ENCODE measurements at places on chromosomes 4 and X.

DNA sequence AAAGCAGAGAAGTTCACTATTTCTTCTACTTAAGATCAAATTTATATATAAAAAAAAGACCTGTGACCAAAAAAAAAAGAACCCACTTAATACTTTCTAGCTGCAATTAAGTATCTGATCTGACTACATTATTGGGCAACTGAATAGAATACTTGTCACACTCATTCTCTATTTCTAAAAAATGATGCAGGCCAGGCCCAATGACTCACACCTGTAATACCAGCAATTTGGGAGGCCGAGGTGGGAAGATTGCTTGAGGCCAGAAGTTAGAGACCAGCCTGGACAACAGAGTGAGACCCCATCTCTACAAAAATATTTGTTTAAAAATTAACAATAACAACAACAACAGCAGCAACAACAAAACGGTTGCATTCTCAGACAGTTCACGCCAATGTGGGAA is 108.8 kb upstream of the BMP2K start:
- no peak for DNase-seq

GRCh38 chrX:129556806-129557315 is 16.8 kb downstream of the OCRL start:
- no peak for DNase-seq

- no peak for DNase-seq
These were observed 625.9 kb upstream of the AGA start for GRCh38 chr4:178068136-178068535.

DNA sequence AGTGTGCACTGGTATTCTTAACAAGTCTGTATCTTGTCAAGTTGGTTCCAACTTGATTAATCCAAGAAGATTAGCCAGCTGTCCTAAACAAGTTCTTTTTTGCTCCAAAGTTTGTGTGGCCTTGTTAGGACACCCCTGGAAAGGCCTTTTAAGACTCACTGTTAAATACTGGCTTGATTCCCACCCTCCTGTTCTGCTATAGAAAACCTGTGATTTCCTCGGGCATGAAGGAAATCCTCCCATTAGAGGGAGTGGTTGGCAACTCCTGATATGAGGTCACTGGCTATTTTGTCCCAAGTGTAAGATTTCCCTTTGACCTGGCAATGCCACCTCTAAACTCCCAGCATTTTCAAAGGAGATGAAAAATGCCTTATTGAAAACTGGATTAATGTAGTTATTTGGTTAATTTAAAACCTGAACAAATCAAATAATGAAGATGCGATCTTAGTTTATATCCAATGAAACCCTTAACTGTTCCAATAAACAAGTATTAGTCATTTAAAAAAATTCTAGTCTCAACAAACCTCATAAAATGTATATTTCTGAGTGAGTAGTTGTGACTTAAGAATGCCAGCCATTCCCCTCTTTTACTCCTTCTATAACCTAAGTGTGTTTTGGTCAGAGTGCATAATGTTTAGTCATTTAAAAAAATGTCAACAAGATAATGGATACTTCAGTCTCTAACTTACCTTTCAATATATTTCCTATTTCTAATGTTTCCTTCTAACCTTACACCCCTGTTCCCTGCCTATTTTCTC is 94.4 kb downstream of the NPNT start:
- no peak for DNase-seq

DNA sequence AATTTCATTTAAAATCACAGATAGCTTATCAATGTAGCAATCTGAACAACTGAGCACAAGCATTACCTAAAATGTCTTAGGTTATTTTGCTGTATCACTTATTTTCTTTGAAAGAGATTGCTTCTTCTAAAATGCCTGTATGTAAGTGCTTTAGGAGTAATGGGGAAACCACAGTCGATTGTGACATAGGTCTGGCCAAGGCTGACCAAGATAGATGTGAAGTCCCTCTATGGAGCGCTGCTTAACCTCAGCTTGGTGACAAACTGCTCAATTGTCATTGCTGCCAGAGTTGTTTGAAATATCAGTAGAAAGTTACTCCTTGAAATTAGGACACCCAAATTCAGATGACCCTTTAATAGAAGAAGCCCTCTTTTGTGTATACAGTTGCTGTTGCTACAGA is 401.9 kb upstream of the NDST4 start:
- no peak for DNase-seq

DNA sequence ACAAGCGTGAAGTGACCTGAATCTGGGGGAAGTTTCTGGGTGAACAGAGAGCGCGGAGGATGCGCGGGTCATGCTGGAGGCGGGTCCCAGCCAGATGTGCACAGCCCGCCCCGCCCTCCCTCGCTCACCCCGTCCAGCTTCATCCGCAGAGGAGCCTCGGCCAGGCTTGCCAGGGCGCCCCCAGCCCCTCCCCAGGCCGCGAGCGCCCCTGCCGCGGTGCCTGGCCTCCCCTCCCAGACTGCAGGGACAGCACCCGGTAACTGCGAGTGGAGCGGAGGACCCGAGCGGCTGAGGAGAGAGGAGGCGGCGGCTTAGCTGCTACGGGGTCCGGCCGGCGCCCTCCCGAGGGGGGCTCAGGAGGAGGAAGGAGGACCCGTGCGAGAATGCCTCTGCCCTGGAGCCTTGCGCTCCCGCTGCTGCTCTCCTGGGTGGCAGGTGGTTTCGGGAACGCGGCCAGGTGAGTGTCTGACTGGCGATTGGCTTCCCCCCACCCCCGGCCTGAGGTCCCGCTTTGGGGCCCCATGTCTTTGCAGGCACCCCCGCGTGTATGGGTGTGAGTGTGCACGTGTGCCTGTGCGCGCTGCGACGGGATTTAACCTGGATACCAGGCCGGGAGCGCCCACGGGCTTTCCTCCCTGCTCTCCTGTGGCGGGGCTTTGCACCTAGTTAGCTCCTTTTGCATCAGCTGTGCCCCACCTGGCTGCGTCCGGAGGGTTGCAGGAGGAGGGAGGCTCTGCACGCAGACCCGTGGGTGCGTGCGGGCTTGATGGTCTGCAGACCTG is at the start of gene EGFL6:
TSS of gene EGFL6 (plus strand) at position 123 of the 782 bp plus-strand sequence. CDS start at position 384, 261 bp downstream.
- DNase-seq: no peak

GRCh38 chrX:21870494-21870893 is 14.7 kb downstream of the YY2 start:
- DNase-seq: no peak

DNA sequence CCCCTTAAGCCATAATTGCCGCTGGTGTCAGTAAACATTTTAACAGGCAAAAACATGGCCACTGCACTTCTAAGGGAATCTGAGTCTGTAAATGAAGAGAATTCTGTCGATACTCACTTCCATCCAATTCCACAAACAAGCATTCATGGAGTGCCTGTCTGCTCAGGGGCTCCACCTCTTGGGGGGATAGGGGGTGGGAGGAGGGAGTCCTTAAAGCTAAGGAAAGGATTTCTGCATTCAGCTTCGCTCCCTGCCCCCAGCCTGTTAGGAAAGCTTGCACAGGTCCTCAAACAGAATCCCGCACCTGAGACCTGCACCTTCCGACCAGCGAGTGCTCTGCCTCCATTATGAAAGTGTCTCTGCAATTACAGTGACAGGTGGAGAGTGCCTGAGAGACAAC is 130.2 kb upstream of the KIT start:
- no peak for DNase-seq

GRCh38 chr4:18556402-18556801 is 534.8 kb upstream of the LCORL start:
- DNase-seq: no peak

GRCh38 chr4:2768921-2769336 is 12.8 kb upstream of the TNIP2 start:
- DNase-seq: no peak

GRCh38 chrX:72395237-72395636 is 89.5 kb upstream of the CITED1 start:
- DNase-seq: no peak

All from NCI-H2107 (cell line).